NCI-H1105 treated with DMSO at 0.1 percent for 48 hours (cell line): ENCODE measurements at places on chromosomes 5 and 9.
A peak's percentile ranks its signal among the peaks of the same experiment; 100 is the strongest.

- DNase-seq = no peak
Measured at GRCh38 chr9:26809795-26810194, 82.8 kb downstream of the CAAP1 start.

DNA sequence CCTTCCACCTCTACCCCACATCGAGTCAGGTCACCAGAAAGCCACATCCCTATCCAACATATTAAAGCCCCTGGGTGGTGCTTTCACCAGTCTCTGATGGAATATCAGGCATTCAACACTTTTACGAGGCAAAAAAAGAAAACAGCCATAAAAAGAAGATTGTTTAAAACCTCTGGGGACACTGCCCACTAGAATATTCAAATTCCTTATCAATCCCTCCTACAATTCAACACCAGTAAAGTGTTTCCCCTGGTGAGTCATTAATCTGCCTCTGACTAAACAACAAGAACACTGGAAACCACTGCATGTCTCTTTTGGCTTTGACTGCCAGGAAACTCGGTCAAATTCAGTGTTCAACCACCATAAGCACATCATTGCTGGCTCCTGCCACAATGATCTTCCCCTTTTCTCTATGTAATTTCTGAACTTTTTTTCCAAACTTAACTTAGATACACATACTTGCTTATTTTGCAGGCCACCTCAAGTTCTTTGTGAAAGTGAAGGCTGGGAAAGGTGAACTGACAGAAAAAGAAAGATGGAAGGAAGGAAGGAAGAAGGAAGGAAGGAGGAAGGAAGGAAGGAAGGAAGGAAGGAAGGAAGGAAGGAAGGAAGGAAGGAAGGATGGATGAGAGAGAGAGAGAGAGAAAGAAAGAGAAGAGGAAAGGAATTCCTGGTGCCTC is 105.3 kb downstream of the PAX5 start:
- no peak for DNase-seq

DNA sequence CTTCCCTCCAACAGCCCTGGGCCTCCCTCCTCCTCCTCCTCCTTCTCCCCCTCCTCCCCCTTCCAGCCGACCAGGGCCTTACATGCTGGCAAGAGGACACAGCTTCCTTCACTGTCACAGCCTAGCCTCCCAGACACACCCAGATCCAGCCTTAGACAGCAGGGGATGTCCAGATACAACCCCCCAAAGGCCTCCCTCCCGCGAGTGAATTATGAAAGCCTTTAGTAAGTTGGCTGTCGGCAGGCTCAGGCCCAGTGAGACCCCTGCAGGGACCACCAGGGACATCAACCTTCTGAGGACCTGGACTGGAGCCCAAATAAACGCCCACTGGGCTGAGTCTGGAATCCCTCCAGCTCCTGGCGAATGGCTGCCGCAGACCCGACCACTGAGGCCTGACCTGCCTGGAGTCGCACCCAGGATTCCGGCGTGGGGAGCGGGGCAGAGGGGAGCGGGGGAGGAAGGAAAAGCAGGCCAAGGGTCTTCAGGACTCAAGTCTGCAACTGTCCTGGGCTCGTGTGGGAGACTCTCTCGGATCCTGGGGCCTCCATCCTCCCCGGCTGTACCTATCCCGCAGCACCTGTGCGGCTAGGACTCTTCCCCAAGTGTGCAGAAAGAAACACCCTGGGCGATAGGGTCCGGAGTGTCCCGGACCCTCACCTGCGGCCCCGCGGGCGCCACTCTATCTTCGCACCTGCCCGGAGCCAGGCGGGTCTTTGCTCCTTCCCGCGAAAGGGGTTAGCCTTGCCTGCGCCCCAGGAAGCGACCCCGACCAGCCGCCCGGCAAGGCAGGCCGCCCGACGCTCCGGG is 705 bp downstream of the SEPTIN8 start:
- DNase-seq = peak; percentile 24

GRCh38 chr5:168948746-168949145 is 352.2 kb downstream of the SLIT3 start:
- no peak for DNase-seq

- no peak for DNase-seq
Measured at GRCh38 chr9:125106285-125106893, 36.9 kb downstream of the SCAI start.

DNA sequence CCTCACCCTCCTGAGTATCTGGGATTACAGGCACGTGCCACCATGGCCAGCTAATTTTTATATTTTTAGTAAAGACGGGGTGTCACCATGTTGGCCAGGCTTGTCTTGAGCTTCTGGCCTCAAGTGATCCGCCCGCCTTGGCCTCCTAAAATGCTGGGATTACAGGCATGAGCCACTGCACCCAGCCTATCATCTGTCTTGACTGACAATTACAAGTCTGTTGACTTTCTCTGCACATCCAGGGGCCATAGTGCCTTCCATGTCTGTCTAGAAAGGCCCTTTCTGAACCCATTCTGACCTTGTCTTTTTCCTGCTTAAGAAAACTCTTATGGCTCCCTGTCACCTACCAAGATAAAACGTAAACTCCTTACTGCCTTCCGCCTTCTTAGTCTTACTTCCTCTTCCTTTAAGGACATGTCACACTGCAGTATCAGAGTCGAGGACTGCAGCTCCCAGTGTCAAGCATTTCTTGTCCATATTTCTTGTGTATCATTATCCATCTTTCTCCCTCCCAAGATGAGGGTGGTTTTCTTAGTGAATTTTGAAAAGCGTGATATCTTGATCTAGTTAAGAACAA is 49.9 kb upstream of the SHB start:
- DNase-seq = no peak

DNA sequence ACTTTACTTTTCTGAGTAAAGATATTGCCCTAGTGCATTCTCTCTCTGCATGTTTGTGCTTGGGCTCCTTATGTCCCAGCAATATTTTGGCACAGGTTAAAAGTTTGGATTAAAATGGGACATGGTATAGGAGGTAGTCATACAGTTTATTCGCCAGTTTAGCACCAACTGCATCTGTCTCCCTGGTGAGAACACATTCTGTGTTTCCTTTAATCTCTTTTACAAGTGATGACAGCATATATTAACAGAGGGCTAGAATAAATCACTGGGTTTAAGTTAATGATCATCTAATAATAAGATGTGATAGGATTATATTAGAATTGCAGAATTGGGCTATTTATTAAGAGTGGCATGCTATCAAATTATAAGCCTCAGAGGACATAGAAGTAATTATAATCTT is 550.1 kb downstream of the LRRC70 start:
- no peak for DNase-seq

DNA sequence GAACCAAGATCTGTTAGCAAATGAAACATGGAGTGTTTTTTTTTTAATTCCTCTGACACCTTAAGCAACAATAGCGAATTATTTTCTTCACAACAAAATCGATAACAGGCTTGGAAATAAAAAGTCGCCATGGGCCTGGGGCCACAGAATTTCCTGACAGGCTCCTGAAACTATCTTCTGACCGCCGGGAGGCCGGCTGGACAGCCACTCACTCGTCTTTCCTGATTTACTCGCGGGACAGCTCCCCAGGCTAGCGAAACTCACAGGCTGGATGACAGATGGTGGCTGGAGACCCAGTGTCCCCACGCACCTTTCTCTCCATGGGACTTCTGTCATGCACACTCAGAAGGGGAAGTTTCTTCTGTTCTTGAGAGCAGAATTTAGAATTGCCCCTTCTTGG is 143.3 kb upstream of the IRX2 start:
- no peak for DNase-seq

GRCh38 chr9:38256461-38256860 is 136.0 kb upstream of the ALDH1B1 start:
- no peak for DNase-seq

DNA sequence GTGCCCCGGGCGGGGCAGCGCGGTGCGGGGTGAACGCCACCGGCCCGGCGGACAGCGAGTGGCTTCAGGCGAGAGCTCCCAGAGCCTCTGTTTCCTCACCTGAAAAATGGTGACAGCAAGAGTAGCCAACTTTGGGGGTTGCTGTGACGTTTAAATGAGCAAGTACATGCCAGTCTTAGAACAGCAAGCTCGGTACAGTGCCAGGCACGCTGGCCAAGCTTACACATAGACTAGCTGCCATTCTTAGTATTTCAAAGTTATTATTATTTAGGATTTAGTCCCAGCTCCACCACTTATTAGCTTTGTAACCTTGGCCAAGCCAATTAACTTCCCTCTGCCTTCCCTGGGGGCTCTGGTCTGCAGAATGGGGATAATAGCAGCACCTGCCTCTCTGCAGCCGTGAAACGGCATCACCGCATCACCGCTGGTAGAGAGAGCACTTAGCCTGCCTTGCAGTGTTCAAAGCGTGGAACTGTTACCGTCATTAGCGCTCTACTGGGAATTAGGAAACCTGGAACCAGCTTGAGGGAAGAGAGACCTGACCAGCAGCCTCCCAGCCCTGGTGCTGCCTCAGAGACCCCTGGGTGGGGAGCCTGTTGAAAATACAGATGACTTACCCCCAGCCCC is at the start of gene C9orf50:
C9orf50 (minus strand) TSS at position 433 of the 627 bp plus-strand sequence. CDS start 527 bp downstream, outside the sequence.
- DNase-seq = peak; percentile 71

DNA sequence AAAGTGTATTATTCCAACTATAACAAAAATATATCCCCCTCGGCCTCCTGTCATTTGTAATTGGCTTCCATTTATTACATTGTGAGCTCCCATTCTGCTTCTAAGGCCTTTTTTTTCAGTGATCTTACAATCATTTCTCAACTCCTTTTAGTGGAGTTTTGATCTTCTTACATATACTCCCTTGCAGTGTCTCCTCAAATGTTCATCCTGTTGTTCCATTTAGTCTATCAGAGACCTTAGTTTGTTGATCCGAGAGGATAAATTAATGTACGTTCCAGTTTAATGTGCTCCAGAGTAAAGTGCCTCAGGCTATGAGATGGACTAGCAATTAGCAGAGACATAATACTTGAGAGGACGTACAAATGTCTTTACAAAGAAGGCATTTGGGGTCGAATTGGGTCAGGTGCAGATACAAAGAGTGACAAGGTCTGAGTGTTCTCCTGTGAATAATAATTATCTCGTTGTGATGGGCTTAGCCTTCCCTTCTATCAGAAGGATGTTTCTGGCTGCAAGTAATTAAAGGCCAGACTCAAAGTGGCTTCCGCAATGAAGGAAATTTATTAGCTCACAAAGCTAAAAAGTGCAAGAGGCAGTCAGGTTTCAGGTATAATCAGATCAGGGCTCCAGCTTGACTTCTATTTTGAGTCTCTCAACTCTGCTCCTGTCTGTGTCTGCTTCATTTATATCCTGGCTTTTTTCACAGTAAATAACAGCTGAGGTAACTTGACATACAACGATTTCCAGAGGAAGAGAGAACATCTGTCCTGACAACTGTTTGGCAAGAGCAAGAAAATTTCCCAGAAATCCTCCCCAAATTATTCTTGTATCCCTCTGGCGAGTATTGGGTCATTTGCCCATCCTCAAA is 30.1 kb downstream of the ARRDC3 start:
- DNase-seq = peak; percentile 36

GRCh38 chr9:31153250-31153840 is 1231.1 kb upstream of the ACO1 start:
- no peak for DNase-seq

DNA sequence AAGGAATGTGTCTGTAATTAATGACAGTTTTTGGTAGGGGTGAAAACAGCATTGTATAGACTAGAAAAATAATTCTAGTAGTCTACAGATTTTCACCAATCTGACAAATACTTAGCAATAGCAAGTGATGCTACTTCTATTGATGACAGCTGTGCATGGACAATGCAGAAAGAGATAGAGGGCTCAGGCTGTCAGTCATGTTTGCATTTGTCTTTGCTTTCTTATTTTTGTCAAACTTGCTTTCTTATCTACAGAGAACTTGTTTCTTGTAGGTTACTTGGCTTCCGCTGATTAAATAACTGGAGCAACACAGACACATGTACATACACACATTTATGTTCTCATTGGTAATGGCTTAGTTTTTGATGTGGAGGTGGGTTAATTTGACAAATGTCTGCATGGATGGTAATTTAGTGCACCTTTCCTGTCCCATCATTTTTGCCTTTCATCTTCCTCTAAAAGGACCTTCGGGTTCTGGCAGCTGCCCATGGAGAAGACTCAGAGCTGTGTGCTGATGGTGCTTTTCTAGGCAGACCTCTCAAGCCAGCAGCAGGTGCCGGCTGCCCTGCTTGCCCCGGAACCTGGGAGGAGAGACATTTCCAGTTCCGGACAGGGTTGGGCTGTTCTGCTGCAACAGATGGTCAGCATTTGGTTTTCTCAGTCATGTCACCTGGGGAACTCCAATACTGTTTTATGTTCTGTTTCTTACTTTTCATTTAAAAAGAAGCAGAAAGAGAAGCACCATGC is 28.8 kb downstream of the CAMK4 start:
- no peak for DNase-seq

- no peak for DNase-seq
Measured at GRCh38 chr5:159911349-159911748, 4.9 kb upstream of the ADRA1B start.

DNA sequence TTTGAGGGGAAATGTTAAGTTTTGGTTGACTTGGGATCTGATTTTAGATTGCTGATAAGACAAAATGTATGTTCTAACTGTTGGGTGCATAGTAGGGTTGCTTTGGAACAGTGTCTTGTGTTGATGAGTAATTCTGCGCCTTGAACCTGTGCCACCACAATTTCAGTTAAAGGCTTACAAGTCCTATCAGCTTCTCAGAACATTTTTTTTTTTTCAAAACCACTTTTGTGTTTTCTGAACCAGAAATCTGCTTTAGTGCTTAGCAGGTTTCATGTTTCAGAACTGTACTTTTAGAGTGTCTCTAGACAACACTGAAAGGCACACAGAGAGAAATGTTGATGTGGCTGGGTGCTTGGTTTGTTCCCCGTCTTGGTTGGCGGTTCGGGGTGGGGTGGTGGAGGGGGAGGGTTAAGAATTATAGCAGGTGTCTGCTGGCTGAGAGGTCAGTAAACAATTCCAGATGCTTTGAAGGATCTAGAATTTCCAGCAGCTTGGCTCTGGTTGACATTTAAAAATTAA is 84.6 kb downstream of the ANKRD55 start:
- DNase-seq = peak; percentile 24

DNA sequence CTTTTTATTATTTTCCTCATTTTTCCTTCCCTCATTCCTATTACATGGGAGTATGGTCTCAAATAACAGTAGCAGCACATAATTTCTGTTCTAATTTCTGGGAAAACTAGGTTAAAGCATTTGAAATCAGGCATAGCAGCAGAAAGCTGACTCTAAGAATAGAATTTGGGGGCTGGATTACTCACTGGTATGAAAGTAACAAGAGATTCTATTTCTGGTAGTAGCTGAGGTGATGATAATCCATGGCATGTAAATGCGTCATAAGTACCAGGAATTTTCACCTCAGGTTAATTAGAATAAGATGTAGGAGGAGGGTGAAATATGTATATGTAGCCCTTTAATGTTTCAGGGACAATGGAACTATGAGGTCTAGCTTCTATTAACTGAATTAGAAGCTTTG is 662.0 kb downstream of the PTPRD start:
- DNase-seq = no peak

- no peak for DNase-seq
Measured at GRCh38 chr5:164005071-164005470, 499.7 kb downstream of the MAT2B start.
